Effector memory CD4-positive, alpha-beta T cell (primary cell): ENCODE measurements at places on chromosomes 2 and 18.

- no peak for DNase-seq
Observed at GRCh38 chr2:158725441-158725891, 69.7 kb upstream of the DAPL1 start.

DNA sequence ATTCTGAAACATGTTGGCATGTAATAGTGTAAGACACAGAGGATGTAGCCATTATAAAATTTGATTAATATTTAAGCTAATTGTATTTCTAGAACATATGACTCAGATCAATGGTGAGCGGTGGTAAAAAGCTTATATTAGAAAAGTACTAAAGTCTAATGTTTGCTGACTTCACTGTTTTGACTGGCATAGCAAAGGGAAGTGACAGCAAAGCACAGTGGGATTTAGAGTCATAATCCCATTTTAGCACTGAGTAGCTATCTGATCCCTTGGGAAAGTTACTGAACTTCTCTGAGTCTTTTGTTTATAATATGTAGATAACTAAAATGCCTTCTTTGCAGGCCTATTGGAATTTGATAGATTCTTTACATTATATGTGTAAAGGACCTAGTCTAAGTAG is 60.4 kb downstream of the KIAA1328 start:
- no peak for DNase-seq

- DNase-seq = no peak
Observed at GRCh38 chr2:240789051-240789453, 31.0 kb downstream of the KIF1A start.

DNA sequence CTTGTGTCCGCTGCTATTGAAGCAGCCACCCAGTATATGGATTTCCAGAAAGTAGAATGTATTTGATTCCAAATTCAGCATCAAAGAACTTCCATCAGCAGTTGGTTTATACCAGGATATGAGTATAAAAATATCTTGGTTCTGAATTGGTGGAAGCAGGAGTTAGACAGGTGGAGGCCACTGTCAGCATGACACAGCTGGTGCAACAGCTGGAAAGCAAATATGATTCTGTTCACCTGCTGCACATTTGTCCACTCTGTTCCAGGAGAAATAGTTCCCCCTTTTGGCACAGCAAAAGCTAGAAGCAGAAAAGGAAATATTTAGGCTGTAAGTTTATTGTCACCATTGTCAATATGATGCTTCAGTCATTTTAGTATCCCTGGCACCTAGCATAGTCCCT is 41.2 kb downstream of the KIAA2012 start:
- DNase-seq = no peak

DNA sequence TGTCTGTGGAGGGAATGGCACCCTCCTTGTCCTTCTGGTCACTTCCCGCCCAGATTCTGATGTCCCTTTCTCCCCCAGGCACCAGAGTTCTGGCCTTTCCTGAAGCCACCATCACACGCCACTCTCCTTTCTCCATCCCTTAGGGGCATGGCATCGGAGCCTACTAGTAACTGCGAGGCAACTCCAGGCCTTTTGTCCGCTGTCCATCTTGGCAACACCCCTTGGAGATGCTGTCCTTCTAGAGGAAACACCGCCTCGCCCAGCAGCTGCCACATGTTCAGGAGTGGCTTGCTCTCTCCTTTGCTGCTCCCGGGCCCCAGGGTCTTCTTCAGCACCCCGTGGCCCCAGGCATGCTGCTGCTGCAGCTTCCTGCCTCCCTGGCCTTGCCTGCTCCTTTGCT is 267.0 kb downstream of the SRBD1 start:
- no peak for DNase-seq
